ENCODE measurements at places on chromosomes 3 and 15.

GRCh38 chr3:138025553-138025952 is 15.6 kb downstream of the CLDN18 start:
- no peak overlapping the region for H3K27ac ChIP-seq
- no peak for DNase-seq

- DNase-seq = no peak
- H3K4me3 ChIP-seq = no peak overlapping the region
- H3K36me3 ChIP-seq = no peaks in the 10 kb centered on the region
- H3K27ac ChIP-seq = no peak overlapping the region
These were observed 83.7 kb downstream of the ADAMTS7 start for GRCh38 chr15:78727561-78727960.

- H3K36me3 ChIP-seq = peaks cover 91% of the 10 kb centered on the region
- peak overlapping the region; percentile 39 for H3K27ac ChIP-seq
- no peak for DNase-seq
- H3K27me3 ChIP-seq = no peaks in the 10 kb centered on the region
- peaks cover 55% of the 10 kb centered on the region for H3K4me1 ChIP-seq
- H3K4me3 ChIP-seq = no peak overlapping the region
These were observed 6.0 kb downstream of the POLG start for GRCh38 chr15:89328398-89329254.

DNA sequence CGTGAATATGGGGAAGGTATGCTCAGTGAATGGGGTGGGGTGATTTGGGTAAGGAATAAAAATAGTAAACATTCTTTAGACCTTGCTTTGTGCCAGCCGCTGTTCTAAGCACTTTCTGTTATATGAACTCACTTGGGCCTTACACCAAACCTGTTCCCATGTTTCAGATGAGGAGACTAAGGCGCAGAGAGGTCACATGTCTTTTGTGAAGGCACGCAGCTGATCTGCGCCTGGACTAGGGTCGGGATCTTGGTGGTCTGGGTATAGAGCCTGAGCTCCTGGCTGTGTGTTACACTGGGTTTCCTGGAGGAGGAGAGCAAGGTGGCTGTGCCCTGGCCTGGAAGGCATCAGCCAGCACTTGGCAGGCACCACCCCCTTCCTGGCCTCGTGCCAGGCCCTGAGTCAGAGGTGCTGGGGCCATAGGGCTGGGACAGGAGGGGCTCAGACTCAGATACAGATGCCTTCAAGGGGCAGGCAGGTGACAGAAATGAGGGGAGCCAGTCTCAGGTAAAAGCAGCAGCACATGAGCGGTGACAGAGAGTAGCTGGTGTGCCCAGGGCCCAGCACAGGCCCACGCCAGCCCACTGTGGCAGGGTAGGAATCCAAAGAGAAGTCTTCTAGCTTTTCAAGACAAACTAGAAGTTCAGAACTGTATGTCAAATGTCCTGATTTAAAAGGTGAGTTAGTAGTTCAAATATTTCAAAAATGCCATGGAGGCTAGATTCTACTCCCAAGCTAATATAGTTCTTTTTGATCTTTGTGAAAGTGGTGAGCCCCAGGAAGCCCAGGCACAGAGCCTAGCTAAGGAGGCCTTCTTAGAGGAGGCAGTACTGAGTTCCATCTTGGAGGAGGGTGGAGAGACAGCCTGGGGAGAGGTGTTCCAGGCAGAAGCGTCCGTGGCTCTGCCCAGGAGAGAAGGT is 83.1 kb downstream of the DNAJB8 start:
- H3K4me1 ChIP-seq = no peaks in the 10 kb centered on the region
- no peak overlapping the region for H3K27ac ChIP-seq
- no peak for DNase-seq
- no peaks in the 10 kb centered on the region for H3K36me3 ChIP-seq
- H3K4me3 ChIP-seq = no peak overlapping the region
- no peaks in the 10 kb centered on the region for H3K27me3 ChIP-seq

- H3K27ac ChIP-seq = no peak overlapping the region
- no peaks in the 10 kb centered on the region for H3K4me1 ChIP-seq
- H3K4me3 ChIP-seq = no peak overlapping the region
- H3K36me3 ChIP-seq = no peaks in the 10 kb centered on the region
These were observed 522.2 kb downstream of the SOX2 start for GRCh38 chr3:182233957-182234356.

DNA sequence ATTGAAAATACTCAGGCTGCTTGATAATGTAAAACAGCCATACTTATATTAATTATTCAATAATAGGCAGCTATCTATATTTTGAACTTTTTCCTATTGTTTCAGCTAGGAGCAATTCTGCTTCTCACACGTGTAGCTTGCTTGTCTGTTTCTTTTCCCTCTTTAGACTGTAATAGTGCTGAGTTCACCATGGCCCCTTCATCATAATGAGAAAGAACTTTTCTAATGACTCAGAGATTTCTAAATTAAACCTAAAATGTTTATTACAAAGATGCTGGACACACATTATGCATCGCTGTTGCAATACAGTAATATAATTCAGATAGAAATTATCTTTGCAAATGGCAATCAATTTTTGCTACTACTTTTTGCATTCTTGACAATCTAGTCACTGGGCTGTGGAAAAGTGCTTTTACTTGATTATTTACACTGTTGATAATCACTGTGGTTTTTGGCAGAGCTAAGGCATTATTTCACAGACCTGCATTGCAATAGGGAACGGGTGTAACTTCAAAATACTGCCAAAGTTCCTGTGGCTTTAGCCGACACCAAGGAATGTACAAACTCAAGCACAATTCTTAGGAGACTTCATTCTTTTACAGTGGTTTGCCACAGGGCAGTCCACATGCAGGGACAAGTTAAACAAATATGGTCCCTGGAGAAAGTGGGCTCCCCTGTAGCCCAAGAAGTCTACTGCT is 281.0 kb upstream of the TBL1XR1 start:
- DNase-seq = no peak
- no peaks in the 10 kb centered on the region for H3K4me1 ChIP-seq
- H3K36me3 ChIP-seq = no peaks in the 10 kb centered on the region
- H3K4me3 ChIP-seq = no peak overlapping the region
- H3K27ac ChIP-seq = no peak overlapping the region

GRCh38 chr3:31067004-31067403 is 172.5 kb upstream of the GADL1 start:
- no peak overlapping the region for H3K4me3 ChIP-seq
- H3K36me3 ChIP-seq = no peaks in the 10 kb centered on the region
- H3K27ac ChIP-seq = no peak overlapping the region

DNA sequence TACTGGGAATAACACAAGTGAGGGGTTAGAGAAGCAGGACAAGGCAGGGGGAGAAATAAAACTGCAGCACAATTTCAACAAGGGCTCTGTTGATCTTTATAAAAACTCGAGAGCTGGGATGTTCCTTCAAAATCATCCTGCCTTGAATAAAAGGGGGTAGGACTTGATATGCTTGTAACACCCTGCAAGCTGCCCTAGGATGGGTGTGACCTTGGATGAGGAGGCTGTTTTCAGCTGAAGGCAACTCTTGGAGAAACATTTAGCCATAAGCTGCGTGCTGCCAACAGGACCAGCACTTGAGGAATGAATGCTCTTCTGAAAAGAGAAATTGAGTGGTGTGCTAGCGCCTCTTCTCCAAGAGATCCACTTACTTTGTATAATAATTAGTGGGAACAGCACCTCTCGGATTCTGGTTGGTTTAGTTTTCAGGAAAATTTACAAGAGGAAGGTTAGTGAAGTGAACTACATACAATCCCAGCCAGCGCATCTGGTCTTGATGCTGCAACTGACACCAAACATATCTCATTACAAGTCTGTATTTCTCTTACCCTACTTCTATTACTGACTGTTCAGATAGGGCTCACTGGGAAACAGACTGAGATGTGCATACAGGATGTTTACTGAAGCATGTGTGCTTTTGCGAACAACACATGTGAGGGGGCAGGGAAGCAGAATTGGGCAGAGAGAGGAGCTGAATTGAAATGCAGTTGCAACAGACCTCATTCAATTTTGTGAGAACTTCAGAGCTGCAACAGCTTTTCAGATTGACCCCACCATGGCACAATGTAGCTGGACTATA is 643.0 kb upstream of the GOLIM4 start:
- H3K27ac ChIP-seq = no peak overlapping the region
- no peak for DNase-seq
- H3K4me1 ChIP-seq = no peaks in the 10 kb centered on the region
- no peaks in the 10 kb centered on the region for H3K36me3 ChIP-seq
- H3K4me3 ChIP-seq = no peak overlapping the region

GRCh38 chr3:117549716-117550115 is 840.1 kb downstream of the TUSC7 start:
- H3K4me3 ChIP-seq = no peak overlapping the region
- no peaks in the 10 kb centered on the region for H3K27me3 ChIP-seq
- DNase-seq = no peak
- no peaks in the 10 kb centered on the region for H3K36me3 ChIP-seq
- no peak overlapping the region for H3K27ac ChIP-seq

DNA sequence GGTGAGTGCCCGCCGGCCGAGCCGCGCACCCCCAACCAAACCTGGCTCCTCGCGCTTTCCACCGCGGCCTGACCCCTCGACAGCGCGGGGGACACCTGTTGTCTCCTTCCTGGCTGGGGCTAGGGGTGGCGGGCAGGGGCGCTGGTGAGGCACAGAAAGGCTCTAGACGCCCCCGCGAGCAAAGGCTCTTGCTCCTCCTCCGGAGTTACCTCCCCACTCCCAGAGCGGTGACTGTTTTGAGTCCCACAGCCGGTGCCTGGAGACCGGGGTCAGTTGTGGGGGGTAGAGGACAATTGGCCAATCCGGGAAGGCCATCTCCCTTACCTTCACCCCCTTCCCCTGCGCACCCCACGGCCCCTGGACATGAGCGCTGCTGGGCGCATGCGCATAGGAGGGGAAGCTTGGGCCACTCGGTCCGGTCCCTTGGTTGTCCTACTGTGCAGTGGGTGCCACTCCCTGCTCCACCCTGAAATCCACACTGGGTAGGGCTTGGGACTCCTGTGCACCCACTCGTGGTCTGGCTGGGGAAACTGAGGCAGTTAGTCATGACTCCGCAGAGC is 554 bp downstream of the CHST13 start:
- no peak for DNase-seq
- H3K27me3 ChIP-seq = no peaks in the 10 kb centered on the region
- no peak overlapping the region for H3K4me3 ChIP-seq
- no peaks in the 10 kb centered on the region for H3K36me3 ChIP-seq
- no peaks in the 10 kb centered on the region for H3K4me1 ChIP-seq

- no peaks in the 10 kb centered on the region for H3K36me3 ChIP-seq
- no peak for DNase-seq
These were observed 3.0 kb upstream of the VIPR1 start for GRCh38 chr3:42499478-42499871.

Measured in CD4-positive, alpha-beta memory T cell (primary cell).